Stimulated activated CD8-positive, alpha-beta memory T cell treated with anti-CD3 and anti-CD28 coated beads, Interleukin-12 subunit alpha, Interleukin-12 subunit beta, amount 100 ng/mL, for 4 hours (primary cell): ENCODE measurements at places on chromosomes 7 and 10.

DNA sequence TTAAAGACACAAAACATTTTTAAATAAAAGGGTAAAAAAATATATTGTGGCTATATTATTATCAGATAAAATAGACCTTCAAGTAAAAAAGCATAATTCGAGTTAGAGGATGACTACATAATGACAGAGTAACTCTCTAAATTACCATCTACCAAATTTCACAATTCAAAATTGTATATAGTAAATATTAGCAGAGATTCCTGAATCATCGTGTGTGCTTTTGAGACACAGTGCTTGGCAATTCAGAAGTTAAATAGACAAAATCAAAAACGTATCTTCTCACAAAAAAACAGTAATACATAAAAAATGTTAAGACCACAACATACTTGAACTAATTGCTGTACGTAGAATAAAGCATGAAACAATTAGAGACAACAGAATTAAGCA is 110.4 kb downstream of the AHR start:
- DNase-seq = no peak

DNA sequence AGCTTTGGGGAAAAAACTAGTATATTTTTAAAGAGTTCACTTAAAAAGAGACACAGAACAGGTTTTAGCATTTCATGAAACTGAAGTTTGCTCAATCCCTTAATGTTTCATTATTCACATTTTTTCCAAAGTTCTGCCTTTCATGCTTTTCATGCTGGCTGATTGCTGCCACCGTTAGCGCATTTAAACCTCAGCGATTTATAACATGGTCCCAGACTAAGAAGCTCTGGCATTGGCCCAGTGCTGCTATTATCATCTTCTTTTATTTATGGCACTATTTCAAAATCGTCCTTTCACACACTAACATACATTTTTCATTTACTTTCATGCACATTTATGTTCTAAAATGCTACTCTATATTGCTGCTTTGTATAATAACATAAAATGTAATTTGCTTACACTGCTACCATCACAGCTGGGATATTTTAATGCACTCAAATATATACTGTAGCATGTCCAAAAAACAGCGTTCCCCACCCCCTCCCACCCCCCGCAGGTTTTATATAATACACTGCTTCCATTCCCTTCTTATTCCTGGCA is 141.9 kb downstream of the MPP7 start:
- no peak for DNase-seq

- no peak for DNase-seq
Observed at GRCh38 chr10:76552091-76552873, 1085.3 kb downstream of the KCNMA1 start.

DNA sequence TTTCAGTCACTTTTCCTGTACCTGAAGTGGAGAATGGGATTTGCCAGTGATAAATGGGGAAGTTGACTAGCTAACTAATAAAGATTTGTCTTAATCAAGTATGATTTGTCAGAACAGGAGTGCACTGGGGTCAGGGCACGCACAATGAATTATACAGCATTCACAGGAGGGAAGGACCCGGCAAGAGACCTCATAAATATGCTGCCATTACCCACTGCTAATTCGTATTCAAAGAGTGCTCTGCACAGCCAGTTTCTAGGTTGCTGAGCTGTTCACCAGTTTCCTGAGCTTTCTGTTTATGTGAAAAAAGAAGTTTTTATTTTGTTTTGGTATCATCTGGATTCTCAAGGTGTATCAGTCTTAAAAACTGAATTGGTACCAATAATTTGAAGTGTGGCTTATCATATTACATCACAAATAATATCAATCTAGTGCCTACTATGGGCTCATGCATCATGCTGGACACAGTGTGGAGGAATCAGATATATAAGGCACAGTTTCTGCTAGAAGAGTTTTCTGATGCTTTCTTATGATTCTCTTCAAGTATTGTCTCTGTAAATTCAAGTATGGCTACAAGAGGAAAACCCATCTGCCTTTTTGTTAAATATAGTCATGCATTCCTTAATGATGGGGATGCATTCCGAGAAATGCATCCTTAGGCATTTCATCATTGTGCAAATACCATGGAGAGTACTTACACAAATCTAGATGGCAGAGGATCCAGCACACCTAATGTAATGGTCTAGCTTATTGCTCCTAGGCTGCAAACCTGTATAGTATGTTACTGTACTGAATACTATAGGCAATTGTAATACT is 202.2 kb downstream of the VTI1A start:
- no peak for DNase-seq
